ENCODE measurements at places on chromosomes 5 and 9.

GRCh38 chr9:27565696-27566095 is 7.6 kb downstream of the C9orf72 start:
- no peak for DNase-seq

- no peak for DNase-seq
These were observed 457.4 kb downstream of the CCDC171 start for GRCh38 chr9:16010221-16010620.

DNA sequence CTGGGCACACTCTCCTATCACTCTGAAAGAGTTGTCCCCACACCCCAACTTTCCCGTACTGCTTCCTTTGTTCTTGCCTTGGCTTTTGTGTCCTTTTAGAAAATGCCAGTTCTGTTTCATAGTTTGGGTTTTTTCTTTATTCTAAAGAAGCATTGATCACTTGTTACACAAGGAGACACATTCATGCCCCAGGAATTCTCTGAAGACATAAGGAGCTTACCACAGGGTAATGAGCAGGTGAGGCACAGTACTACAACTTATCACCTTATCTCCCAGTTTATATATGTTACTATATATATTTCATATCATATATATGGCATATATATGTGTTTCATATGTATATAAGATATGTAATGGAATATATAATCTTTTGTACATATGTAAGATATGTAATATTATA is 6.5 kb upstream of the SSBP2 start:
- DNase-seq: no peak

DNA sequence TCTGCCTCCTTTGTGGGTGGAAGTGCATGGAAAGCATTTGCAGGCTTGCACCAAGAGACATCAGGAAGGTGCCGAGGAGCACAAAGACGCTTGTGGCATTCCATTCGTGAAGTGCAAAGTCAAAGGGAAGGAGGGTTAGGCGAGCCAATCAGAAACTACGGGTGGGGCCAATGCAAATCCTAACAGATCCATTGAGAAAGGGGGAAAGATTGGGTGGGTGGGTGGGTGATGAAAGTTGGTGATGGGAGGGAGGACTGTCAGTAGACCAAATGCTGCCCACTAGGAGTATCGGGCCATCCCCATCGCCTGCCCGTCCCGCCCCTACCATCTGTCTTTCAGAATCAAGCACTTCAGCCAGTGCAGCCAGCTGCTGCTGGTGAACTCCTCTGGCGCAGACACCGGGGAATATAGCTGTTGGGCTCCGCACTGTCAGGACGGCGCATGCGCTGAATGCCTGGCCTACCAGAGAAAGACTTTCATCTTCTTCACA is 17.1 kb upstream of the ANXA6 start:
- no peak for DNase-seq

DNA sequence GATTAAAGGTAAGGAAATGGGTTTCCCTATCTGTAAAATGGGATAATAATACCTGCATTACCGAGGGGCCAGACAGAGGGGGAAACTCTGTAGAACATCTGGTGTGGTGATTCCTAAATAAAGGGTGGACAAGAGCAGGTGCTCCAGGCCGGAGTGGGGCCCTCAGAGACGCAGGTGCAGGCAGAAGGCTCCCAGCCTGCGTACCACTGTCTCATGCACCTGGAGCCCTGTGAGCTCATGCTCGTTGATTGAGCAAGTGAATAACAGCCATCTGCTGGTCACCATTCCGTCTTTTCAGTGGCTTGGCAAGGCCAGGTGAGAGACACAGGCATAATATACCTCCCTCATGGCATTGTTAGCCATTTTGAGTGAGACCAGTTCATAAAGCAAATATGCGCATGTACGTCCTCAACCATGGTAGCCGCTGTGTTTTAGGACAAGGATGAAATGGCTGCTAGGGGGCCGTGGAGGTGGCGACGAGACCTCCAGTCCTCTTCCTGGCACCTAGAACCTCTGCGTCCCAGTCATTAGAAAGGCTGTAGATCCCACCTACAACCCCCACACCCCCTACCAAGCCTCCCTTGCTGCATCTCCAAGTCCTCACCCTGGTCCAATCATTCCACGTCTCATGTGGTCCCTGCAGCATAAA is 198.0 kb upstream of the MVB12B start:
- no peak for DNase-seq

GRCh38 chr5:180169248-180170105 is 39.5 kb downstream of the RASGEF1C start:
- DNase-seq: no peak

DNA sequence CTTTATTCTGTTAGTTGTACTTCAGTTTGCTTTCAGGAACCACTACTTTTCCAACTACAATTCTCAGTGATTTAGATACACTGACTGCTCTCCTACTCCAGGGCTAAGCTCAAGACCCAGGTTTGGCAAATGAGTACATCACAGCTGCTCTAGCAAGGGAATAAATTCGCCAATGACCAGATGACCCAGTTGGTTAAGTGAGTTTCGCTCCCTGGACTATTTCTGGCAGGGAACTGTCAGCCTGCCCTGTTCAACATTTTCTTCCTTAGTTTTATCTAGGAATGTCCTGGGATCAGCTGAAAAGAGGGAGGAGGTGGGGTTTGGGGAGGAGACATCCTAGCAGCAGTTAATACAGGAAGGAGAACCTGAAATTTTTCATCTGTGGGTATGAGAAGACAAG is 6.4 kb upstream of the STARD4 start:
- DNase-seq: no peak

DNA sequence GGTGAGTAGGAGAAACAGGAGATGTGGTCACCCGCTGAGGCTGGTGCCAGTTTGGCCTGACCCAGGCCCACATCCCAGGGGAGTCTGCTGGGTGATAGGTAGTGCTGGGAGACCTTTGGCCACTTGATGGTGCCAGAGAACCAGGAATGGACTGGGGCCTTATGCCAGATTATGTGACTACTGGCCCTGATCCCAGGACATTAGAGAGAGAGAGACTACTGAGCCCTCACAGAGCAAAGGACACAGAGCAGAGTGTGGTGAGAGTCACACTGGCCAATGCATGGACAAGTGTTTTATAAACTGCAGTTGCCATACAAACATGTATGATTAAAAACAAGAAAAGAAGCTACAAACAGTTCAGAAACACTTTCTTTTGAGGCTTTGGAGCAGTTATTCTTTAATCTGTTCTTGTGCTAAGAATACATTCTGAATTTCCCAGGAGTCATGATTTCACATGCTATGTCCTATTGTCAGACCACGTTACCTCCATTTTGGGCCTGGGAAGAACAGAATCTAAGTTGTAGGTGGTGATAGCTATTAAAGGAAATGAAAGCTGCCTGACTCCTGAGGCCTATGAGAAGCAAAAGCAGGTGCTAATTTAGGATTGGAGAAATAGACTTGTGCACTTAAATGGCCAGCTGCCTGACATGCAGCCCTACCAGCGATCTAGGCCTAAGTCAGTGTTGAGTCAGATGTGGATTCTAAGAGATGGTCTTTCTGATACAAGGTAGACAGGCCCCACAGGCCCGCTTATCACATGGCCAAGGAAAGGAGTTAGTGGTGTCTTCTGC is 32.6 kb upstream of the TMOD1 start:
- DNase-seq: peak; percentile 77

DNA sequence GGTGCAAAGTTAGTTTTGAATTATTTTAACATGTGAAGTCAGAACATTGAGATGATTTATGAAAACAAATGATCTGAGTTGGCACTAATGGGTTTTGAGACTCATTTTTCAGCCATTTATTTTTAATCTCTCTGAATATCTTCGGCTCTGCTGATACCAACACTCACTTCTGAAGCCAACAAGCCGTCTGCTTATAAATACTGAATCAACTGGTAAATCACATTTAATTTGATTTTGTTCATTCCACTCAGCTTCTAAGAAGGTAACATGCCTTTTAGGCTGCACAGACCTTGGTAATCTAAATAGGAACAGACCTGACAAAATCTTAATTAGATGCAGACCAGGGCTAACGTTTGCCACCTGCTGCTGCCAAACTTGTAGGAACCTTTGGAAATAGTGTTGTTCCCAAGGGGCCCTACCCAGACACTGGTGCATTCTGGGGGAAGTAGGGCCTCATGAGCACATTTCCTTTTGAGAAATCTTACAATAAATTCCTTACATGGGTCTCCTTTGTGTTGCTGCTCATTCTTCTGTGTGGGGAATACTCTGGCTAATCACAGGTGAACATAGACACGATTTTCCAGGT is 182.2 kb downstream of the KCTD16 start:
- DNase-seq: no peak
